ENCODE measurements at places on chromosomes 7 and 10.

DNA sequence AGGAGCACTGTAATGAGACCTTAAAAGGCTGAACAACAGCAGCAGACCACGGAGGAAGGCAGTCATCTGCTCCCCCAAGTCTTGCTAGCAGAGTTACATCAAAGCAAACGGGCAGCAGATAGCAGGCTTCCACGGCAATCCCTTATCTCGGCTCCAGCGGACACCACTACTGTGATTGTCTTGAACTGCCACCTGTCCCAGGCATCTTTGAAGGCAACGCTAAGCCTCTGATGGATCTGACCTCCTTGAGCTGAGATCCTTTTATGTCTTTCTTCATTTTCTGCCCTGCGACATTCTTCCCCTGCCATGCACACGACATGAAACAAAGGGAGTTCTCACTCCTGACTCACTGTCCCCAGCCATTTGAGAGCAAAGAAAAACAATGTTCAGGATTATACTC, 111.7 kb downstream of the GLI3 start:
- no peak for DNase-seq

DNA sequence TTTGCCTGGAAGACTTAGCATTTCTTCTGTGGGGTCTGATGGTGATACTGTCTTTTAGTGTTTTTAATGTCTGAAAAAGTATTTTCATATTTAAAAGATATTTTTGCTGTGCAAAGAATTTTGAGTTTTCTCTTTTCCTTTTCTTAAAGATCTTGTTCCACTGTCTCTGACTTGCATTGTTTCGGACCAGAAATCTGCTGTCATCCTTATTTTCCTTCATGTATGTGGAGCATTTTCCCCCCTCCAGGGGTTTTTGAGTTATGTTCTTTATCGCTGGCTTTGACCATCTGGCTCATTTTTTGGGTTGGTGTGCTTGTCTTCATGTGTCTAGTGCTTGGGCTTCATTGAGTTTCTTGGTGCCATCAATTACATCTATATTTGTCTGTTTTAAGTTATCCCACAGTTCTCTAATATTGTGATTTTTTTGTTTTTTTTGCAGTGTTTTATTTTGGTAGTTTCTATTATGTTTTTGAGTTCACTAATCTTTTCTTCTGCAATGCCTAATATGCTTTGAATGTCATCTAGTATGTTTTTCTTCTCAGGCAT, 119.9 kb downstream of the MGMT start:
- DNase-seq: no peak

GRCh38 chr7:17781491-17782215, 158.6 kb downstream of the SNX13 start:
- DNase-seq: no peak

DNA sequence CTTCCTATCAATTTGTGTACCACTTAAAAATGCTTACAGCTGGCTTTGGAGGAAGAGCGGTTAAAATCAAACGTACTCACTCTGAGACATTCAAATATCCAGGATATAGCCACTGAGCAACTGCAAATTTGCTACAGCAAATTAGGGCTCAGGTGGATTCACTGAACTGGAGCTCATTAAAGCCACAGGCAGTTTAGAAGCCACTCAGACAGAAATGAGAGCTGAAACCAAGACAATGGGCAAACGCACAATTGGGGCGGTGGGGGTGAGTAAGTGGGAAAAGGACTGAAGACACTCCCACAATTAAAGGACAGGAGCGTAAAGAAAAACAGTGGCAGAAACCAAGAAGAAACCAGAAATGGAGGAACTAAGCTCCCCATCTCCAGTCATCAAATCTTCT, 20.5 kb downstream of the MPP7 start:
- DNase-seq: no peak

DNA sequence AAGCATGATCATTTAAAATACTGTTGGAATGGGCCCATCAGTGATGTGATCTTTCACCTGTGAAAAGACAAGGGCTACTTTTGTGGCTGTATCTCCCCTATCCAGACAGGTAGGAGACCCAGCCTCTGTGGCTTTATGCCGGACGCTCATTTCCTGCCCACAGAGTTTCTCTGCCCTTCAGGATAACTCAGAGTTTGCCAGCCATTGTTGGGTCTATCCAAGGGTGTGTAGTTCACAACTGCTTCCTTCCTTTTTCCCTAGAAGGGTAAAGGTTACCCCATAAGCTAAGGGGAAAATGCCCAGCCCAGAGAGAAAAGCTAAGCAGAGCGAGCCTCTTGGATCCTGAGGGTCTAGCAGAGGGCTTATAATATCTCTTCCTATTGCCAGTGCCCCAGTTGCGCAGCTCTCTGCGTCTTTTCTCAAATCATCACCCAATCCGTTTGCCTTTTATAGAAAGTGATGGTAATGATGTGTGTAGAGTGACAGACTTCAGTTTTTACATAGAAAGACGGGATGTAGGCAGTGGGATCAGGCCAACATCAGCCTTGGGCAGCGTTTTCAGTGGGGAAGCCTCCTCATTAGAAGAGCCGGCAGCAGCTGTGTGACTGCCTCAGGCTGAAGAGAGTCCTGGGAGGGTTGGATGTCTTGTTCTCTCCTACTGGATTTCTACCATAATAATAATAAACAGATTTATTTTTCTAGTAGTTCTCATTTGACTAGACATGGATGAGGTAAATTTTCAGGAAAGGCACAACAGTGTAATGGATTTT, 80.5 kb downstream of the MET start:
- no peak for DNase-seq

DNA sequence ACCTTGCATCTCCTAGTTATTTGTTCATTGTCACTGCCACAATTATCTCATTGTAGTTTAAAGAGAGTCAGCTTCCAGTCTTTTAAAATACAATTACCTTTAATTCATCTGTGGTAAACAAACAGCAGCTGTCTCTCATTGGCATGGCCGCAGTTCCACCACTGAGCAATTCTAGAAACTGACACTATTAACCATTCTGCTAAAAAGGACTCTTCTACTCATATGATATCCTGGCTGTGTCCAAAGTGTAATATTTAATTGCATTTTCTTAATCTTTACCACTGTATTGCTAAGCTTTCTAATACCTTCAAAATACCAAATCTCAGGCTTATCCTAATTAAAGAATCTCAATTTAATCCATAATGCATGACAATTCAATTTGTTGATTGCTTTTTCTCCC, 639.0 kb downstream of the AUTS2 start:
- DNase-seq: no peak

DNA sequence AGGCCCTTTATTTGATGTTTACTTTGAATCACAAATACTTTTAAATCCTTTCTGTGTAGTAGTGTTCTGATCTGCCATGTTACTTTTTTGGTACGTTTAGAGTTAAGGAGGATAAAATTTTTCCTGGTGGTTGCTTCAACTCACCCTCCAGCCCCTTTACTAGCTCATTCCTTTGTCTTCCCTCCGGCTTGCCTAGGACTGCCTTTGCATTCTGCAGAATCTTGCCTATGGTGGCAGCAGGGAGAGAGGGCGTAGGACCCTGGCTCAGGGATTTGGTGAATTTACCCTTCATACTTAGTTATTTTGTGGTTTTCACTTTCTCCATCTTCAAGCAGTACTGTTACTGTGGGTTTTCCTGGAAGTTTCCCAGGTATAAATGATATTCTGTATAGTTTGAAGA, 833.5 kb downstream of the XPNPEP1 start:
- DNase-seq: no peak

- no peak for DNase-seq
Observed at GRCh38 chr7:11082552-11083213, 109.0 kb downstream of the PHF14 start.

DNA sequence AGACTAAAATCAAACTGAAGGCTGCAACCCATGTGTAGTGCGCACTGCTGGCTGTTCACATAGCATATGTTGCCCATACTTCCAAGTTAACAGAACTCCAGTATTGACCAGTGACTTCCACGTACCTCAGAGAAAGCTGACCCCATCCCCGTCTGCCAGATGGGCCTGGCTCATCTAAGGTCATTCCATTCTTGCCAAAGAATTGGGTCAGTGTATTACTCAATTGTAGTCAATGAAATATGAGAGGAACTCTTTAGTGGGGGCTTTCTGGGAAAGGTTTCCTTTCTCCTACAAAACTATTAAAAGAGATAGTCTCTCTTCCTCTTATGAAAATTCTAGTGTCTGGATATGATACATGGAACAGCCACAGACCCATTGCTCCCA, 238.6 kb downstream of the COBL start:
- no peak for DNase-seq

GRCh38 chr7:1781369-1781768, 111.3 kb downstream of the ELFN1 start:
- DNase-seq: no peak

- no peak for DNase-seq
Observed at GRCh38 chr7:48710995-48711394, 213.4 kb upstream of the CDC14C start.

GRCh38 chr10:22816298-22816653, 101.9 kb upstream of the PIP4K2A start:
- no peak for DNase-seq

DNA sequence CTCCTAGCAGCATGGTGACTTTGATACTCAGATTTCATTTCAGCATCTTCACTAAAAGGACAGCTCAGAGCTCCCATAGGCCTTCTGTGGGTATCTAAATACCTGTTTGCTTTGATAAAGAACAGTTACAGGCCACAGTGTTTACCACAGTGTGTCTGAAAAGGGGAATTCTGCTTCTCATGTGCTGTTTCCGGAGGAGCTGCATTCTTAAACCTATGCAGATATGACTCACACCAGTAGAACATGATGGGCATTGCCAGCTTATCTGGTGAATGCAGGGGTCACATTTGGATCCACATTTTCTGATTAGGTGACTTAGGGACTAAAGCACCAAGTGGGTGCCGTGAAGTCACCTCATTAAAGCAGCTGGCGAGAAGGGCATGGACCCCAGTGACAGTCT, 52.6 kb downstream of the TRRAP start:
- DNase-seq: no peak

DNA sequence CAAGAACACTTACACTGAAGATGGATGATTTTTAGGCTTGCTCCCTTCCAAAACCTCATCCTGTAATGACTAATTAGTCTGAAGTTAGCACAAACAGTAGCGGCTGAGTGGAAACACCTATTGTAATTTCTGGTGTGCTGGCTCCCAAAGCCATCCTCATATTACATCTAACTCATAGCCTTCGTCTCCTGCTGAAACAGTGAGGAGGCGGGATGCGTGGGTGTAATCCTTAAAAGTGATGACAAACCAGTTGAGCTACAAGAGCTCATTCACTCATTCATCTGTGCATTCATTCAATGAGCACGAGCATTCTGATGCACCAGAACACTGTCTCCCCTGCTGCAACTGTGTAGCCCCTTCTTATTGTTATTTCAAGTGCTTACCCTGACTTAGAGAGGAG, 235.3 kb downstream of the CALN1 start:
- DNase-seq: no peak

DNA sequence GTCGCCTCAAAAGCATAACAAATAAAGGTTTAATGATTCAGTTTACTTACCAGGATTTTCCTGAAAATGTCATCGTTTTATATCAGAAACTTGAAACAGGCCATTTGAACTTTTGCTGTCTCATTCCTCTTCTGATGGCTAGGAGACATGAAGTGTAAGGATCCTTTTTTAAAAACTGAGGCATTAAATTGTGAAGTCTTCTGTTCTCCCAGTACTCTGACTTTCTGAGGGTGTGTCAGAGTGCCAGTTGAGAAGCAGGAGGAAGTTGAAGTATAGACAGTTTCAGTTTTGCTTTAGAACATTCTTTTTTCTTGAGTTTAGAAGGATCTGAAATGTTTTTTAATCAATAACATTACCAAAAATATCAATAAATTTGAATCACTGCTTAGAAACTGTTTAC, at the start of gene SAMD9L:
Gene SAMD9L, minus strand, starts transcription at position 242 of the 400 bp plus-strand sequence. CDS start 12,414 bp downstream, outside the sequence.
- no peak for DNase-seq

DNA sequence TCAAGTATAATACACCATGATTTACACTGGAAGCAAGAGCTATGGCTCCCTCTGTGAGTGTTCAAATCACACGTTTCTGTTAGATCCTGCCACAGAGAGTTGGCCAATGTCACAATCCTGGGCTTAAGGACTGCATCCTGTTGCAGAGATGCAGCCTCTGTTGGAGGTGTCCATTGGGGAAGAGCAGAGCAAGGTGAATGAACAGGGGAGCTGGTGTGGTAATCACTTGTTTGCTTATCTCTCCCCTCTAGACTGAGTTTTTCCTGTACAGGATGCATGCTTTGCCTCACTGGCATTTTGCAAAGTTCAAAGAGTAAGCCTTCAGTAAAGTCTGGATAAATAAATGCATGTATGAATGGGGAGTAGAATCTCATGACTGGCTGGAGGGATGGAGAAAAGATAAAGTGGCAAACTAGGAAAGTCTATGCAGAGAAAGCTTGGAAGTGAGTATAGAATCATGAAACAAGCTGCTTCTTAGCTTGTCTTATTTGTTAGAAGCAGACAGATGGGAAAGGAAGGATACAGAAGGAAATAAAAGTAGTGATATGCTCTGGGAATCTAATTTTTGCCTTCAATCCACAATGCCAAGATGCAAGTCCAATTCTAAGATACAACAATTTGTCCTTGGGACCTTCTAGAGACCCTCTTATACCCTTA, 605.9 kb downstream of the KCNMA1 start:
- DNase-seq: no peak

DNA sequence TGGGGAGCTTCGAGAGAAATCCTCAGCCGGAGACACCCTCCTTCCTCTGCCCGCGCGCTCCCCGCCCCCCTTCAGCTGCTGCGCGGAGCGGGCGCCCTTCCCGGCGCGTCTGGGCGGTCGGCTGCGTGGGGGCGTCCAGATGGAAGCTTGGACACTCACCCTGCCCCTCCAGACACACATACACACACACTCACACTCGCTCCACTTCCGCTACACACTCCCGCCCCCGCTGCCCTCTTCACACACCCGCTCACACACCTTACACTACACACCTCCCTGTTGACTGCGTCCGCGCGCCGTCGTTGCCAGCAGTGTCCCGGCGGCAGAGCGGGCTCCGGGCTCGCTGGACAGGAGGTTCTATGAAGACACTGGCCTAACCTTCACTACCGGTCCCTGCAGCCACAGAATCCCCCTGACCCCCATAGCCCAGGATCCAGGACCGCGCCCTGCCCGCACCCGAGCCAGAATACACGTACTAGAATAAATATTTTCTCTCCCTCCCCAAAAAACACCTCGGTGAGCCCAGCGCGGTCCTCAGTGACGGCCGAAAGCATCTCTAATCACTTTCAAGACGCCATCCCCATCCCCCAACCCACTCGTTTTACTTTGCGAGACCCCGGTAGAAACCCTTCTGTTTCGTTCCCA, 1.1 kb upstream of the EGR2 start:
- DNase-seq: peak; percentile 49
